ENCODE measurements at places on chromosomes 16 and 17. TPM values are rescaled to one million over a fixed set of nuclear protein-coding genes. Genes with fewer than 3 reads are reported as not detected.
A peak's percentile ranks its signal among the peaks of the same experiment; 100 is the strongest.

DNA sequence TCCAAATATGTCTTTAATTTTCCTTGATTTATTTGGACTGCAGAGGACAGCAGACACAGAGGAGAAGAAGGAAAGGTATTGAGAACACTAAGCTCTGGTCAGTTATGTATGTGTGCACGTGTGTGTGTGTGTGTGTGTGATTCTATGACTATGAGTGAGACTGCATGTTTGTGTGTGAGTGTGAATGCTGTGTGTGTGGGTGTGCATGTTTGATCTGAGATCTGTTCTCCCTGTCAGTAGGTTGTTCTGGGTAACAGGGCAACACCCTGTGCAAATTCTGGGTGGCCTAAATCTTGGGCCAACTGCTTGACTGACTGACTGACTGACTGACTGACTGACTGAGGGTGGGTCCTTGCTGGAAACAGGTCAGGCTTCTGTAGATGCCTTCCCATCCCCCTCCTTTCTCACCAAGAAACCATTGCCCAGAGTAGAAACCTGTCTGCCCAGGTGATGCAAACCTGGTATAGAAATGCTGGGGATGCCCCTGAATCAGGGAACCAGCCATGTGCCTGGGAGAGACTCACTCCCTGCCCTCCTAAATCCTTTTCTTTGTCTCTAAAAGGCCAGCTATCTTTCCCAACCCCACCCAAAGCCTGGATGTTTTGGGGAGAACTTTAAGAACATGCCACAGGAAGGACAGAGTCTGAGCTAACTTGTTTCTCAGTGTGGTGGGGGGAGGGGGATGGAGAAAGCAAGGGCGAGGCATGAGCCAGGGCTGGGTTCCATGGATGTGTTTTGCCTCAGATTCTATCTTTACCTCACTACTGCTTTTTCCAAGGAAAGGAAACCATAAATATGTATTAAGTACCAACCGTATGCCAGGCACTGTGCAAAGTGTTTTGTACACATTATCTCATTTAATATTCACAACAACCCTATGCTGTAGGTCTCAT, 4.5 kb upstream of the NR1D1 start:
- DNase-seq = no peak
- H3K27ac ChIP-seq = no peak overlapping the region
- peaks cover 38% of the 10 kb centered on the region for H3K4me1 ChIP-seq
- H3K4me3 ChIP-seq = no peak overlapping the region

- peaks cover 45% of the 10 kb centered on the region for H3K4me1 ChIP-seq
- H3K27ac ChIP-seq = no peak overlapping the region
- H3K36me3 ChIP-seq = no peaks in the 10 kb centered on the region
- no peak for DNase-seq
- no peak overlapping the region for H3K4me3 ChIP-seq
Measured at GRCh38 chr16:85610059-85610445, 3.1 kb upstream of the GSE1 start.

The ZNF276 gene
- 23.0 TPM for total RNA-seq

DNA sequence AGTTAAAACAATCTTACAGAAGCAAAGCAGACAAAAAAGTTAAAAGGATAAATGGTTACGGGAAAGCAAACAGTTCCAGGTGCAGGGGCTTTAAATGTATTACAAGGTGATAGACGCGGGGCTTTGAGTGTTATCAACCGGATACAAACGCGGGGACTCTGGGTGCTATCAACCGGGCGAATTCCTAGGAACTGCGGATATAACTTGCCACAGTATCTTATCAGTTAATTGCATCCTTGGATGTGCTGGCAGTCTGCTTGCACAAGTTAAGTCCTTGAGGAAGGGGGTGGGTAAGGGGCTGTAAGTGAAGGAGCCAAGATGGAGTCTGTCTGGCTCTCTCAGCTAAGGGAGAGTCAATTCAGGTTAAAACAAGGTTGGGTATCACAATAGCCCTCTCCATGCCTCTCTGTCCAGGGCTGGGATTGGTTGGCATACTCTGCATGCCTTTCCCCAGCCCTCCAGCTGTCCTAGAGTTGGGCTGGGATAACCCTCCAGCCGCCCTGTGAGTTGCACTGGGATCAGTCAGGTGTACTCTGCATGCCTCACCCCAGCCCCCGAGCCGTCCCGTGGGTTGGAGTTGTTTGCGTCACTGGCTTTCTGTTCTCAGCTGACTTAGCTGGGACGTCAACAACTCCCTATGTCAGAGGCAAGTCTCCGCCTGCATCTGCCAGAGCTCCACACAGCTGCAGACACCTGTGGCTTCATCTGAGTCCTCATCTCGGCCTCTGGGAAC, 40.9 kb downstream of the TMEM235 start:
- peaks cover 7% of the 10 kb centered on the region for H3K27me3 ChIP-seq
- H3K4me1 ChIP-seq = peaks cover 35% of the 10 kb centered on the region
- H3K4me3 ChIP-seq = no peak overlapping the region
- no peak for DNase-seq
- H3K36me3 ChIP-seq = no peaks in the 10 kb centered on the region

The SLC2A4 gene
- total RNA-seq = 0.63 TPM

DNA sequence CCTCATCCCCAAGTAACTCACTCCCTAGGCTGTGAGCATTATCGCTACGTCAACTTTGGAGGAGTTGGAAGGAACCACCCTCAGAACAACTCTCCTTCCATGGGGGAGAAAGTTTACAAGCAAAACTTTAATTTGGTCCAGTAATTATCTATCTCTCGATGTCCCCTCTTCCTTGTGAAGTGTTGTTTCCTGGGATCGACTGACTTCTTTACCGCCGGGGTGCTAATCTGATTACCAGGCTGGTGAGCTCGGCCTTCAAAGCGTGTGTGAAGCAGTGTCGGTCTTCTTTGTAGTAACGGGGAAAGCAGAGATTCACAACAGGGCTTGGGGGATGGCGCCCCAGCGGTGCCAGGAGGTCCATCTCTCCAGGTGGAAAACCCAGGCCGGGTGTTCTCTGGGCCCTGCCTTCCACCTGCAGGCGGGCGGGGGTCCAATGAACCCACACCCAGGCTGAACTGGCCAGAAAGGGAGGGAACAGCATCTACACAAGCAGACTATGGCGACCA, 14.5 kb upstream of the FOXF1 start:
- no peak overlapping the region for H3K4me3 ChIP-seq
- no peak overlapping the region for H3K27ac ChIP-seq
- no peak for DNase-seq
- peaks cover 88% of the 10 kb centered on the region for H3K27me3 ChIP-seq

GRCh38 chr16:12589676-12590075, 214.0 kb downstream of the CPPED1 start:
- DNase-seq = no peak
- no peaks in the 10 kb centered on the region for H3K4me1 ChIP-seq
- H3K4me3 ChIP-seq = no peak overlapping the region
- no peak overlapping the region for H3K27ac ChIP-seq

The RNF43 gene
- not detected for total RNA-seq

The COL1A1 gene
- 28,023 TPM for total RNA-seq

- no peak for DNase-seq
- no peaks in the 10 kb centered on the region for H3K36me3 ChIP-seq
- peak overlapping the region; percentile 26 for H3K4me3 ChIP-seq
- peak overlapping the region; percentile 67 for H3K27ac ChIP-seq
- no peaks in the 10 kb centered on the region for H3K27me3 ChIP-seq
Measured at GRCh38 chr16:4617880-4618279, 3.2 kb upstream of the UBALD1 start.

DNA sequence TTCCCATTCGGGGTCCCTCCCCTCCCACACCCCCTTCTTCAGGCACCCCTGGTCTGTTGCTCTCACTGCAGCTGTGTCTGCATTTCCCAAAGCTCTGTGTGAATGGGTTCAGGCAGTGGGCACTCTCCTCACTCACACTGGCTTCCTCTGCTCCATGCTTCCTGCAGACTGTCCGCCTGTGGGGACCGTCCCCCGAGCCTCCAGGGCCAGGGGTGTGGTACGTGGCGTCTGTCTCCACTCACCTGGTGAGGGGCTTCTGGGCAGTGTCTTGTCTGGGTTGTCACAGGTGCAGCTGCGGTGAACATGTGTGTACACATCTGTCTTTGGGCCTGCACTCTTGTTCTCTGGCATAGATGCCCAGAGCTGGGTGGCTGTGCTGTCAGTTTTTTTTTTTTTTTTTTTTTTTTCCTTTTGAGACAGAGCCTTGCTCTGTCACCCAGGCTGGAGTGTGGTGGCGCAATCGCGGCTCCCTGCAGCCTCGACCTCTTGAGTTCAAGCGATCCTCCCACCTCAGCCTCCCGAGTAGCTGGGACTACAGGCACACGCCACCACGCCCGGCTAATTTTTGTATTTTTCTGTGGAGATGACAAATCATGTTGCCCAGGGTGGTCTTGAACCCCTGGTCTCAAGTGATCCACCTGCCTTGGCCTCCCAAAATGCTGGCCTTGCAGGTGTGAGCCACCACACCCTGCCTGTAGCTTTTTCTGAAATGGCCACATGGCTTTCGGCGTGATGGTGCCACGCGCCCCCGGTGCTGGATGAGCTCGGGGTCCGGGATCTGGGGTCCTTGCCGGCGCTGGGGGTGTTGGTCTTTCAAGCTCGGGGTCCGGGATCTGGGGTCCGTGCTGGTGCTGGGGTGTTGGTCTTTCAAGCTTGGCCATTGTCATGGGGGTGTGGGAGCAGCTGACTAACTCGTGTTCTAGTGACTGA, 56.5 kb upstream of the ZNF750 start:
- H3K4me1 ChIP-seq = peaks cover 31% of the 10 kb centered on the region
- no peak for DNase-seq
- no peaks in the 10 kb centered on the region for H3K27me3 ChIP-seq
- H3K4me3 ChIP-seq = no peak overlapping the region
- no peak overlapping the region for H3K27ac ChIP-seq
- H3K36me3 ChIP-seq = peaks cover 7% of the 10 kb centered on the region

All from osteocyte (in vitro differentiated cells).